ENCODE measurements at places on chromosomes 7 and 10.

GRCh38 chr7:148457310-148457921 lies 133.2 kb upstream of the C7orf33 start:
- no peak for DNase-seq

GRCh38 chr7:149714910-149715471 lies 58.4 kb downstream of the ZNF467 start:
- peak; percentile 40 for DNase-seq

DNA sequence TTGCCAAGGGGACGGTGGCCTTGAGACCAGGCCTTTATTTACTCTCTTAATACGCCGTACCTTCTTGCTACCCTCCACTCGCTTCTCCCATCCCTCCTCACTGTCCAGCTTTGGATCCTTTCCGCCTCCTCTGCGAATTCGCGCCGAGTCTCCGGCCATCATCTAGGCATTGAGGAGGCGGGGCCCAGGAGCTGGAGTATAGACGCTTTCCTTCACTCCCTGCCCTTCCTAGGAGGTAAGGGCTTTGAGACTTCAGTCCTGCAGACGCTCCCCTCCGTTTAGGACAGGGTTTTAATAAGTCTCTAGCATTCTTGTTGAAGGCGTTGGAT lies 538 bp downstream of the TFAM start:
- peak; percentile 9 for DNase-seq

- no peak for DNase-seq
These were observed 58.1 kb downstream of the HDAC9 start for GRCh38 chr7:18553605-18554003.

GRCh38 chr7:129169171-129169671 lies 19.2 kb upstream of the SMO start:
- DNase-seq = peak; percentile 21

GRCh38 chr10:83677795-83678194 lies 461.5 kb upstream of the GHITM start:
- no peak for DNase-seq

DNA sequence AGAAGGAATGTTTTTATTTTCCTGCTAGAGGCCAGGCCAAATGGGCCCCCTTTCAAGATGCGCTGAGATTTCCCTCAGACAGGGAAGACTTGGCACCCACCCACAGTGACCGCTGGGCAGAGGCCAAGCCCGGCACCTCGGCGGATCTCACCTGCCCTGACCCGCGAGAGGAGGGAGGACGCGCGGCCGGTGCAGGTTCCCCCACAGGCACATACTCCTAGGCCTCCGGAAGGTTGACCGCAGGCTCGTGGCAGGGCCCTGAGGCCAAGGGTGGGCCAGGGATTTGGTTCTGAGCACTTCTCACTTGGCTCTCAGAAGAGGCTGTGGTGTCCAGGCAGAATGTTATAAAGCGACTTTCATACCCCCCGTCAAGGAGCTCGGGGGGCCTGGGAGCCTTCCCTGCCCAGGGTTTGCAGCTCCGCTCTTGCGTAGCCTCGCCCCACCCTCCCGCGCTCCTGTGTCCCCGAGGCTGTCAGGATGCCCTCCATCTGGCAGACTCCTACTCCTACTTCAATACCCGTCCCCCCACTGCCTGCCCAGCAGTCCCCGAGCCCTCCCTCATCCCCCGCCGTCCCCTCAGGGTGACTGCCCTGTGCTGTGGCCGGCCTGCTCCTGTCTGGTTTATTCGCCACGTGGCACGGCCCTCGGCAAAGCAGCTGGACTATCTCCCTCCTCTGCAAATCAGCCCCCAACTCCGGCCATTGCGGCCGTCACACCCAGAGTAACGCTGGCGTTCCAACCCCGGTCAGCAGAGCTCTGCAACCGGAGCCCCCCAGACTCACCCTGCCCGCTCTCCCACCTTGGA lies 50.6 kb upstream of the PDGFA start:
- no peak for DNase-seq

DNA sequence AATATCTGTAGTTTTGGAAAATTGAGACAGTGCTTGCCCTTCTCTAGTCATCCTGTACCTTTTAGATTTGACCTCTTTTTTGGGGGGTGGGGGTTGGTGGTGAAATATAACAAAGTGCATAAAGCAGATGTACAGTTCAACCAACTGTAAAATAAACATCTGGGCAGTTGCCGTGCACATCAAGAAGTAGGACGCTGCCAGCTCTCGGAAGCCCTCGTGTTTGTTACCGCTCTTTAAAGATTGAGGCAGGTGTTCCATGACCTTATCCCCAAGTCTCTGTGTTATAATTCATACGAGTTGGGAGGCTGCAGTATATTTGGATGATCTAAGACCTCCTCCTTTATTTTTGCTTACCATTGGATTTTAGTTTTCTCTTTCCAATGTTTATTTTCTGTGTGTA lies 55.1 kb downstream of the SDK1 start:
- DNase-seq = no peak

- no peak for DNase-seq
These were observed 35.7 kb downstream of the OR13A1 start for GRCh38 chr10:45279682-45280081.

- DNase-seq = no peak
These were observed 1084.2 kb downstream of the KCNMA1 start for GRCh38 chr10:76553263-76554032.

DNA sequence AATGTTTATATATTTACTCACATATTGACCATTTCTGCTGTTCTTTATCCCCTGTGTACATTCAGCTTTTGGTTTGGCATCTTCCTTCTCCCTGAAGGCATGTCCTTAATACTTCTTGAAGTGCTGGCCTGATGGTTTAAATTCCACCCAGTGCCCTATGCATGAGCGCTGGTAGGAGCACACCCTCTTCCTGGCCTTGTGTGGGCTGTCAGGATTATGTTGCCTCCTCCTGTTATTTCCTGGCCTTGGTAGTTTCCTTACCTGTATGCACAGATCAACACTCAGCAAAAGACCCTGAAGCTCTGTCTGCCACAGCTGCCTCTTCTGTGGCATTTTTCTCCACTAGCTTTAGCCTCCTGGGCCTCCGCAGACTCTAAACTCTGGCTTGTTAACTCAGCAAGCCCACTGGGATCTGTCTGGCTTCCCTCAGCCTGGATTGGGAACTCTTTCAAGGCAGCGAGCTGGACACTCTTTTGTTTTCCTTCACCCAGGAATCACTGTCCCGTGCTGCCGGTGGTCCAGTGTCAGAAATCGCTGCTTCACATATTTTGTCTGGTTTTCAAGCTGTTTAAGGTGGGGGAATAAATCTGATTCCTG lies 595.2 kb downstream of the SDK1 start:
- DNase-seq = no peak

DNA sequence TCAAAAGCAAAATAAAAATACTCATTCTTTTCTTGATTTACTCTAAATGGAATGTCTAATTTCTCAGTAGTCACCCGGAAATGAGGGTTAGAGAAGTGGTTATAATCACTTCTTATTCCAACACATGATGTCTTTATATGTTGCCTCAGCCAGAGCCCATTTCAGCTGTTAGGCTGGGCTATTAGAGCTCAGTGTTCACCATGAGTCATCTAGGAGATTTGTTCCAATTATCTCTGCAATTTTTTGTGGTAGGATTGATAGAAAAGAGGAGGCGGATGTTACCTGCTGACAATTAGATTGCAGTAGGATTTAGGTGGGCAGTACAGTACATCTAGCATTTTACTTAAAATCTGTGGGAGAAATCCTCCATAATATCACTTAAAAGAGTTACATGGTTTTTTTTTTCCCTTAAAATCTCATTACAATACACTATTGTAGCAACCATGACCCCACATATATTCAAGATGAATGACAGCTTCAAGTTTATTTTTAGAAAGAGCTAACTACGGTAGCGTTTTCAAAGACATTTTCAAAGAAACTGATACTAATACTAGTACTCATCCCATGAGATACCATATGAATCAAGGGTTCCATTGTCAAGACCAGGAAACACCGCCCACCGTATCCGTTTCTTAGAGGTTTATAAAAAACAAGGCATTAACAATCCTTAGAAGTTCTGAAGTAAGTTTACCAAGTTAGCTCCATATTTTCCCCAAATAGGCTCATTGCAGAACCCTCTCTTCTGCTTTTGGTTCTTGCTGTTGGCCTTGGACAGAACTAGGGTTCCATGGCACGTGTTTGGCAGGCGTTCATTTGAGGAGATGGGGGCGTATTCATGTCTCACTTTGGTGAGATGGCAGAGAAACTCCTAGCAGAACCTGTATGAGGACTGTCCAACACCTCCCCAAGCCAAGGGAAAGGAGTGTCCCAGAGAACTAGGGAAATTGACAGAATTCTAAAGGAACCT lies 10.4 kb downstream of the CPA2 start:
- peak; percentile 14 for DNase-seq

- no peak for DNase-seq
These were observed 130.5 kb downstream of the GRK5 start for GRCh38 chr10:119337796-119338432.

DNA sequence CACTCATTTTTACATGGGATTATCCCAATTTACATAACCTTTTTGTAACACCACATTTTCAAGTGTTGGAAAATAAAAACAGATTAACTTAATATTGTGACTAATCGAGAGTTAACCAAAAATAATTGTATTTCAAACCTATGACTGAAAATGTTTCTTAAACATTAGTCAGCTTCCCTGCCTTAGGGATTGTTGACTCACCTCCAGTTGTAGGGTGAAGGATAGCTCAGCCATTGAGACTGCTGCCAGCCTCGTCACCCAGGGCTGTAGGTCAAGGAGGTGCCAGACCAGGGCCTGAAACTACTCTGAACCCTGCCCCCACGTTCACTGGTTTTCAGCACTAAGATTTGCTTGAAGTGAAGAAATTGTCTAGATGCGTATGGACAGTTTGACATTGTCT lies 351.2 kb downstream of the GFRA1 start:
- DNase-seq = no peak

DNA sequence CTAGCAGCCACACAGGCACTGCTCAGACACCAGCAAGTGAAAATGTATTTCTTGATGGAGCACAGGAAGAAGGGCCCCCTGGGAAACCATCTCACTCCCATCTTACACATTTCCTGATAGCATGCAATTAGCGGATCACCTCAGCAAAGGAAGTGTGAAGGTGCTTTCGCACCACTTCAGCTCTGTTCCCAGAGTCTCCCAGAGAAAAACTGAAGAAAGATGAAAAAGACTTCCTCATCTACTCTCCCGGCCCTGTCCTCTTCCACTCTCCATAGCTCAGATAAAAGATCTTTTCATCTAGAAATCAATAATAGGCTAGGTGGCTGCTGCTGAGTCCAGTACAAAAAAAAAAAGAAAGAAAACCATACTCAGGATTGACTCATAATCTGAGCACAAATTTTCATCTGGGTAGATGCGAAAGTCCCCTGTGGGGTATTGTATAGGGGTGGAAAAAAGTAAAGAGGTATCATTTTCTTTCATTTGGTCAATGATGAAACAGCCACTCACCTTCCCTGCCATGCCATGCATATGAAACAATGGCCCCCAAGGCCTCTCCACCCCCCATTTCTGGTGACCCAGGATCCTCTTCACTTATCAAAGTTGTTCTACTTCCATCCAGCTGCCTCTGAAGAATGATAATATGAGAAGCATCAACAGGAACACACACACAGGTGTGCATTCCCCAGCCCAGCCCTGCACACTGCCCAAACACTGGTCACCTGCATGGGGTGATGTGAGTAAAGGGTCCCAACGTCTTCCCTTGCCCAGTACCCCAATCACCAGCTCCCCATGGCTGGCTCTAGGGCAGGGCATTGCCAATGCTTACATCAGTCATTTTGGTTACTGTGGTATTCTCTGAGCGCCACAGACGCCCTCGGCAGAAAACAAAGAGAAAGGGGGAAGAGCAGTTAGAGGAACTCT lies 48.8 kb upstream of the DGKI start:
- DNase-seq = no peak

DNA sequence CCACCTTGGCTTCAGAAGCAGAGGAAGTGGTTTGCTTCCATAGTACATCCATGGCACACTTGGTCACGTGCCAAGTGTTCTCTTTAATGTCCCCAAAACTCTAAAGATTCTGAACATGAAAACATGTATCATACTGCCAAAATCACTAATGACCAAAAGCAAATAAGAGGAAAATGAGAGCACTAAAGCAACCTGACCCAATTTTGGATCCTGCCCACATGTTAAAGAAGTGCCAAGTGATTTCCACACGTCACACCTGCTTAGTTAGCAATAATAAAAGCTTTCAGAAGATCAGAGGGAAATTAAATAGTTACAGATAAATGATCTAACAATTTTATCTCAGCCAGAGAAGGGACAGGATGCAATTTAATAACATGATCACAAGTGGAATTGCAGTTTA lies 1170.0 kb downstream of the XPNPEP1 start:
- no peak for DNase-seq

DNA sequence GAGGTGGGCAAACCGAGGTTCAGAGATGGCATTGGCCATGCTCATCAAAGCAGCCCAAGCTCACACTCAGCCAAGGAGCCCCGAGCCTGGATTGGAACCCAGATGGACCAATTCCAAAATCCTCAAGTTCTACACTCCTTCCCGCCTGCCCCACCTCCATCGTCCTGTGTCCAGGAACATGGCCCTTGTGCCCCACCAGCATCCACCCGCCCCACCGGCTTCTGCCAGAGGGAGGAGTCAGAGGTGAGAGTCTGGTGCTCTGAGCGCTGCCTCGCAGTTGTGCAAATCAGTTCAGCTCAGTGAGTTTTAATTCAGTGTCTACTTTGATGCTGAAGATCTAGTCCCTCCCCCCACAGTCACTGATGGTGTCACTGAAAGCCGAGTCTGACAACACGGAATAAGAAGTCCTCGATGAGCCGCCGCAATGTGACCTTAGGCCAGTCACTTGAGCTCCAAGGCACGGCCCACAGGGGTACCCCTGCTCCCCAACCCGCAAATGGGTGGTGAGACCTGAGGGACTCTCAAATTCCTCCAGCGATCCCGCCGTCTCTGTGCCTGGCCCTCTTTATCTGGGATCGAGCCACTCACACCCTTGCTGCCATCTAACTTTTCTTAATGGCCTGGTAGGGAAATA lies 26.3 kb downstream of the PRKAG2 start:
- no peak for DNase-seq

- DNase-seq = no peak
These were observed 102.6 kb downstream of the PTPRE start for GRCh38 chr10:128009372-128010126.

- no peak for DNase-seq
These were observed at the start of gene KAZALD1 for GRCh38 chr10:101061624-101062231. TSS of gene KAZALD1 (plus strand) at chr10:101061989. CDS start at chr10:101062593, 604 bp downstream.

DNA sequence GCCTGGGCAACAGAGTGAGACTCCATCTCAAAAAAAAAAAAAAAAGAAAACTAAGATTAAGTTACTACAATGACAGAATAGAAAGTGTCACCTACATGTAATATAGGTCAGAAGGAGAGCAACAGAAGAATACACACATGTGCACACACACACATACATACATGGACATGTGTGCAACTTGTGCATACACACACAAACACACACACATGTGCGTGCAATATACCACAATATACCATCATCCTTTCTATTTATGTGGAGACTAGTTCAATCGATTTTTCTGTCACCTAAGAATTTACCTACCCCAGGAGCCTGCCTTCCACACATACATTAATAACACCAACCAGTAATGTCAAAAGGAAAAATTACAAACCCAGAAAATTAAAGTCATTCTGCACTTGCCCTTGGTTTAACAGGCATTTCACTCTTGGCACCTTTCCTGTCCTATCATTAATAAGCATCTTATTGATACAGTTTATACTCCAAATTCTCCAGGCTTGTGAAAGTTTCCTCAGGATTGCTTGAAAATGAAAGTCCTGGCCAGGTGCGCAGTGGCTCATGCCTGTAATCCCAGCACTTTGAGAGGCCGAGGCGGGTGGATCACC lies 2.5 kb downstream of the PNLIPRP1 start:
- no peak for DNase-seq

Data from stimulated activated CD4-positive, alpha-beta T cell treated with anti-CD3 and anti-CD28 coated beads, Interleukin-4, amount 100 ng/mL, for 4 hours (primary cell).